ENCODE measurements at places on chromosomes 12 and 14.

GRCh38 chr14:68633131-68633991 lies 159.5 kb downstream of the ZFP36L1 start:
- no peak for DNase-seq

GRCh38 chr12:67457136-67457535 lies 188.0 kb downstream of the CAND1 start:
- no peak for DNase-seq

DNA sequence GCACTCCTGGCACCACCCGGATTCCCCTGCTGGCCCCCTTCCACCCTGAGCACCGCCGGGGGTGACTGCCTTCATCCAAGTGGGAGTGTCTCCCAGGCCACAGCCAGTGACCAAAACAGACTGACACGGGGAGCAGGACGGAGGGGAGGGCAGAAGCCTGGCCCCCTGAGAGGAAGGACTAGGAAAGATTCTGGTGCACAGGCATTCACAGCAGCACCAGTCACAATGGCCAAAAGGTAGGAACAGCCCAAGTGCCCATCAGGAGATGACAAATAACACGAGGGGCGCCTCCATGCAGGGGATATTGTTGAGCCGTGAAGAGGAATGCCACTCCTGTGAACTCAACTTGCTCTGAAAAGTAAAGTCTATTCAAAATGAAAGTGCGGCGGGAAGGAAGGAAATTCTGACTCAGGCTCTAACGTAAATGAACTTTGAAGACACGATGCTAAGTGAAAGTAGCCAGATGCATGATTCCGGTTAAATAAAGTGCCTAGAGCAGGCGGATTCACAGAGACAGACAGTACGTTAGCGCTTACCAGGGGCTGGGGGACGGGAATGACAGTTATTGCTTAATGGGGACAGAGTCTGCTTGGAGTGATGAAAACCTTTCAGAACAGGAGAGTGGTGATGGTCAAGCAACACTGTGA lies 146.1 kb upstream of the NCOR2 start:
- peak; percentile 69 for DNase-seq

GRCh38 chr14:33127531-33127930 lies 188.9 kb downstream of the NPAS3 start:
- no peak for DNase-seq

GRCh38 chr12:10615532-10615931 lies 2.1 kb upstream of the MAGOHB start:
- DNase-seq: no peak

- DNase-seq: no peak
These were observed 227.9 kb downstream of the KTN1 start for GRCh38 chr14:55807881-55808379.

Data from stimulated activated CD4-positive, alpha-beta T cell treated with anti-CD3 and anti-CD28 coated beads, Interleukin-2, amount 100 ng/mL, for 24 hours (primary cell).